Lower leg skin (tissue), 4 donors: ENCODE measurements at places on chromosomes 4 and X. TPM values are rescaled to one million over a fixed set of nuclear protein-coding genes. Genes with fewer than 3 reads are reported as not detected.

UGT2A1 gene
- 0.52 TPM for total RNA-seq

GYPB gene
- total RNA-seq = not detected

NUDT10 gene
- total RNA-seq = 1.2 TPM

DNA sequence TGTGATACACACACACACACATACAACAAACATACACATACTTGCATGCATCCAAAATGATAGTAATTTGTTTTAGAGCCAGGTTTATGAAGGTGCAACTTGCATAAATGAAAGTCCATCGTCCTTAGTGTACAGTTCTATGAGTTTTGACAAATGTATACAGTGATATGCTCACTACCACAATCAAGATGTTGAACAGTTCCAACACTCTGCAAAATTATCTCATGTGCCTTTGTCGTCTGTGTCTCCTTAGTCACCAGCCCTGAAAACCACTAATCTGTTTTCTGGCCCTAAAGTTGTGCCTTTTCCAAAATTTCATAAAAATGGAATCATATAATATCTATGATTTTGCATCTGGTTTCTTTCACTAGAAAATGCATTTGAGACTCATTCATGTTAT is 67.8 kb upstream of the ANXA3 start:
- DNase-seq = no peak

DNA sequence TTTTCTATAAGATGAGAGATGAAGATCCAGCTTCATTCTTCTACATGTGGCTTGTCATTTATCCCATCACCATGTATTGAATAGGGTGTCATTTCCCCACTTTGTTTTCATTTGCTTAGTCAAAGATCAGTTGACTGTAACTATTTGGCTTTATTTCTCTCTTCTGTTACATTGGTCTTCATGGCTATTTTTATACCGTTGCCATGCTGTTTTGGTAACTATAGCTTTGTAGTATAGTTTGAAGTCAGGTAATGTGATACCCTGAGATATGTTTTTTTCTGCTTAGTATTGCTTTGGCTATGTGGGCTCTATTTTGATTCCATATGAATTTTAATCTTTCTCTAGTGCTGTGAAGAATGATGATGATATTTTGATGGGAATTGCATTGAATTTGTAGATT is 514.3 kb downstream of the GBA3 start:
- DNase-seq = no peak

- DNase-seq = no peak
Measured at GRCh38 chr4:123404533-123404932, 7.9 kb downstream of the SPRY1 start.

GRCh38 chr4:28948501-28948900 is 1771.7 kb upstream of the PCDH7 start:
- DNase-seq = no peak

DNA sequence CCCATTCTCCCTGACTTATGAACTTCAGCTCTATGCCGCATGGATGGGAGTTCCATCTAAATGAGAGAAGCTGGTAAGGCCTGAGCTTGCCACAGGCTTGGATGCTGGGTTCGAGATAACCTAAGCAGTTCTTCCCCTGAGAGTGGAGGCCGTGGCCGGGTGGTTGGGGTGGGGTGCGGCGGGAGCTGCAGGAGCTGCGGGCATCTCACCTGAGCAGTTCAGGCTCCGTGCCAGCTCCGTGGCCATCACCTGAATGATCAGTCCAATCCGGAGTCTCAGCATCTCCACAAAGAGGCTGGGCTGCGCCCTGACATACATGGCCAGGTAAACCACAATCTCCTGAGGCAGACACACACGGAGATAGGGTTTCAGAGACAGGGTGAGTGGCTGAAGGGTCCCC is 77.6 kb downstream of the PHKA2 start:
- no peak for DNase-seq

DNA sequence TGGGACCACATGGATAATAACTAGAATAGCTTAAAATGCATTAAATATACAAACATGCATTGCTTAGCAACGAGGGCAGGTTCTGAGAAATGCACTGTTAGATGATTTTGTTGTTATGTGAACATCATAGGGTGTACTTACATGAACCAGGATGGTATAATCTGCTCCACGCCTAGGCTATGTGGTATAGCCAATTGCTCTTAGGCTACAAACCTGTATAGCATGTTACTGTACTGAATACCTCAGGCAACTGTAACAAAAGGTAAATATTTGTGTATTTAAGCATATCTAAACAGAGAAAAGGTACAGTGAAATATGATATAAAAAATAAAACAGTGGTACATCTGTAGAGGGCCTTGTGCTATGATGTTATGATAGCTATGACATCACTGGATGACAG is 169.2 kb upstream of the IL15 start:
- DNase-seq = no peak

DNA sequence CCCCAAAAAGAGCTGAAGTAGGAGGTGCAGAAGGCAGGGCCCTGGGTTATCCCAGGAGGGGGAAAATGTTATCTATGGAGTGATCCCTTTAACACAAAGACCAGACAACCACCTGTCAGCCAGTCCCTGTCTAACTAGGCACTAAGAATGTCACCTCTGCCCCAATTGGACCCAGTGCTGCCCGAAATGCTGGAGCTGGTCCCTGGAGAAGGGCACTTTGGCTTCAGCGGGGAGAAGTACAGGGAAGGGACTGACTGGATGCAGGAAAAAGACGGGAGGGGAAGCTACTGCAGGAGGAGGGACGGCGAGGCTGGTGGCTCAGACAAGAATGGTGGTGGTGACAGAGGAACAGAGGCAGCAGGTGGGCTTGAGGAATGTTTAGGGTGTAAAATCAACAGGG is 17.3 kb downstream of the PHKA2 start:
- no peak for DNase-seq

- DNase-seq = no peak
Measured at GRCh38 chr4:1206299-1207156, 34.1 kb upstream of the SPON2 start.
